CD8-positive, alpha-beta T cell (primary cell): ENCODE measurements at places on chromosomes 5 and 9.

DNA sequence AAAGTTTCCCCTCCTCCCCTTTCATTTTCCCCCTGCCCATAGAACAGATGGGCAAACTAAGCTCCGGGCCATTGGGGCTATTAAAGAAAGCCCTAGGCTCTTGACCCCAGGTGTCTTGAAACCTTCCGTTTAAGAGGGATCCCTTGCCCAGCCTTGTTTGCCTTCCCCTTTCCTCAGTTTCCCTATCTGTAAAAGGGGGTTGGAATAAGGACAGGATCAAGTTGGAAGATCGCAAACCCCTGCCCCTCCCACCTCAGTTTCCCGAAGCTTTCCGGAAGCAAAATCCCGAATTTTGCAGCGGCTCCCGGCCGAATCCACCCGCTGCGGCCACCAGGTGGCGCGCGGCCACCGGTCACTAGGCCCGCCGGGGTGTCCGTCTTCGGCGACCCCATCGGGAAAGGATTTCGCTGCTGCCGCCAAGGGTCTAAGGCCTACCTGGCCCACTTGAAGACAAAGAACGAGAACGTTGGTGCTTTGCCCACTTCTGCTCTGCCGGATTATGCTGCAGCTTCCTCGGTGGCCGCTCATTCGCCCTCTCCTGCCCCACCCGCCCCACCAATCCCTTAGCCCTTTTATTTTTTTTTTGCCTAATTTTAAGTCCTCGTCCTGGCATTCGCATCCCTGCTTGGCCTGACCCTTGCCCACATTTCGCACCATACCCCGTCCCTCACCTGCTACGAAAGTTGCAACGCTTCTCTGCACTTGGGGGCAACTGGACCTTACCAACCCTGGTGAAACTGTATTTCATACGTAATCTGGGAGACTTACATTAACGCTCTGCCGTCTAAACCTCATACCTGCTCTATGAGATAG is 962 bp upstream of the NR6A1 start:
- no peak for DNase-seq

DNA sequence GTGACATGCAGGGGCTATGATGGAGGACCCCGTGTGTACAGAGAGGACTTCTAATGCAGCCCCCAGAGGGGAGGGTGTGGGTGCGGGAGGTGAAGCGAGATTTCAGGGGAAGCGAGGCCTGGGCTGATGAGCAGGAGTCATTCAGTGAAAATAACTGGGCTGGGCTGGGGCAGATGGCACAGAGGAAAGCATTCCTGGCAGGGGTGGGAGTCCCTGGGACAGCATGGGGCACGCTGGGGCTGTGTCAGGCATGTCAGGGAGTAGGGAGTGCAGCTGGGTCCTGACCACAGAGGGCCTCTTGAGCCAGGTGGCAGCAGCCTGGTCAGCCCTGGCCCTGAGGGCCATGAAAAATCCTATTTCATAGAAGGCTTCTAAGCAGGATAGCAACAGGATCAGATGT is 36.6 kb downstream of the COL15A1 start:
- no peak for DNase-seq

- DNase-seq = no peak
Observed at GRCh38 chr5:72468606-72469005, 38.6 kb downstream of the ZNF366 start.

GRCh38 chr5:95803271-95804148 is 19.0 kb downstream of the GLRX start:
- no peak for DNase-seq

DNA sequence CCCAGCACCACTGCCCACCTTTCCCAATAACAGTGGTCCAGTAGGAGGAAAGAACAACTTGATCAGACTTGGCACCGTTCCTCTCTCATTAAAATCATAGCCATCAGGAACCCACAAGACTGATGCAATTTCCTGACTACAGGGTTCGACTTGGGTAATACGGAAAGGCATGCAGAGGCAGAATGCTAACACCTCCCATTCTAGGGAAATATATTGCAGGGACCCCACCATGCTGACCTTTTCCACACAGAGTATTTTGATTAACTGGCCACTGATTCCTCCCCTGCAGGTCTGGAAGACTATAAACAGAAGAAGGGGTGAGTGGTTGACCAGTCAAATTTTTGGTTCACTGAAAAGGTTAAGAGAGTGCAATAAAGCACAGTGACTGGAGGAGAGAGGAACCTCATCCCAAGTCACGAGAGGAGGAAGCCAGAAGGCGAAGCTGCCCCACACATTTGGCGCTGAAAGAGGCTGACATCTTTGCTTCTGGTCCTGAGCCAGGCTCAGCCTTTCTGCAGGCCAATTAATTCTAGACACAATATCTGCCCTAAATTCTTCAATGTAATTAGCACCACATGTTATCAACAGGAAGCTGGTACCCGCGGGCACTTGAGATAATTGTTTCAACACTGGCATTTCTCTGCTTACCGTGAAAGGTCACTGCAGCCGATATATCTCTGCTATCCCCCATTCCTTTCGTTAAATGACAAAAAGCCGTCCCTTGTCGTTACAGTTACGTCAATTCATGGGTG is 64.7 kb upstream of the SPOCK1 start:
- no peak for DNase-seq

DNA sequence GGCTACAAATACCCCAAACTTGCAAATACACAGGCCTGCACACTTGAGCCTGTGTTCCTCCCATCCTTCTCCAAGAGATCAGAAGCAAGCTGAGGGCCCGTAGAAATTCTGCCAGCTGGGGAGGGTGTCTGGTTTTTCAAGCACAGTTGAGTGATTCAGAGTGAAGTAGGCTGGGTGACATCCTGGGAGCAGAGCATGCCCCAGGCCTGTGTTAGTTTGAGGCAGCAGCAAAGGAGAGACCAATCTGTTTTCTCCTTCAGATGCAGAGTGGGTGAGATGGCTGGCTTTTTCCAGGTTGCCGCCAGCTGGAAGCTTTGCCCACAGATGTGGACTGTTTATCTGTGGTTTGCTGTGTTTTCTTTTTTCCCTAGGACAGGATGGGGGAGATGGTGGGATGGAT is 63.1 kb downstream of the RCL1 start:
- DNase-seq = no peak

GRCh38 chr5:78367318-78367991 is 7.0 kb downstream of the SCAMP1 start:
- no peak for DNase-seq

DNA sequence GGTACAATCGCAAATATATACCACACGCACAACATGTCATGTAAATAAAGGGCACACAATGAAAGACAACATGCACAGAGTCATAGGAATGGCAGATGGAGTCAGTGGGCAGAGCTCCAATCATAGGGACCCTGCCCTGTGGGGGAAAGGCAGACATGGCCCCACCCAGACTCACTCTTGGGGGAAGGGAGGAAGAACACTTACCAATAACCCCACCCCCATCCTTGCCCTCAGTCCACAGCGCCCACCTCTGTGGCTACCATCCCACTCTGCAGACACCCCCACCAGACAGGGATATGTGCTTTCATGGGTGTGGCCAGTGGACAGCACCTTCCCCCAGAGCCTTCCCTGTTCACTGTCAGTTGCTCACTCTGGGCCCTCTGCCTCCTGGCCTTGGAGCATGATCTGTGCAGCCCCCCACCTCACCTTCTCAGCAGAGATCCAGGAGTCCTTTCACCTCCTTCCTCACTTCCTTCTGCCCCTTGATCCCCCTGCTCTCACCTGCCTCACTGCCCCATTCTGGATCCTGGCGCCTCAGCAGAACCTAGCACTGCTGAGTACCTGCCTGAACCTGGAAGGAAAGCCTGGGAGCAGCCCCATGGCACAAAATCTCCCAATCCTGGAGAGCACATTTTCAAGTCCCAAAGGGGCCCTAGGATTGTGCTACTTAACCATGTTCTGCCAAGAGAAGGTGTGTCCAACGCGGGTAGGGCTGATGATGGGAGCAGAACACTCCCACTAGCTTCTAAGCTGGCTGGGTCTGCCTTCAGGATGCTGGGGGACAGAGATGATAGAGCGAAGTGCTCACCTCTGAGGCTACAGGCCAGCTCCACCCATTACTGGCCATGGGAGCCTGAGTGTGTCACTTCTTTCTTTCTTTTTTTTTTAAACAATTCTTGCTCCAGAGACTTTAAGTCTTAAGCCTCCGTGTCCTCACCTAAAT is 1.5 kb upstream of the PHF19 start:
- no peak for DNase-seq

DNA sequence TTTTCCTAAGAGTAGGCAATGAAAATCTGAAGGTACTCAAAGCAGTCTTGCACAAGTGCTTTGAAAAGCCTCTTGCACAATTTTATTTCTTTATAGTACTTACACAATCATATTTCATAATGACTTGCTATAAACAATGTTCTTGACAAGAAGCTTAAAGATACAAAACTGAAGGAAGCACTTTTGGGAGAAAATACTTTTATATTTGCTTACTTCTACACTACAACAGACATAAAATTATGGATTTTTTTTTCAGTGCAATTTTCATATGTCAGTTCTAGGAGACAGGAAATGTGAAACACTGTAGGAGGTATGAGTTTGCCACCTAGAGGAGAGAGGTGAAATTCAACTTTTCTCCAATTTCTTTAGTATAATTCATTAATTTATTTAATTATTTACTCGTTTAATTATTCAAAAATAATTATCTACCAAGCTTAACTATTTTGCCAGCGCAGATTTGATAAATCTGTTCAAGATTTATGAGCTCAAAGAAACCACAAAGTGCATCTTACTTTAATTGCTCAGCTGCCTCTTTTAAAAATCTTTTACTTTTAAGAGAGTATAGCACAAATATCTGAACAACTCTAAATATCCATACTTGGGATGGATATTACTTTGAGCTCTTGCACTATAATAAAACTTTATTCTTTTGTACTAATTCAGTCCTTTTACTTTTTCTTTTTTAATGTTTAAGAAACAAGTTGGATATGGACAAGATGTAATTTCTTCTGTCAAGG is 29.0 kb upstream of the CDKN2B start:
- DNase-seq = no peak

DNA sequence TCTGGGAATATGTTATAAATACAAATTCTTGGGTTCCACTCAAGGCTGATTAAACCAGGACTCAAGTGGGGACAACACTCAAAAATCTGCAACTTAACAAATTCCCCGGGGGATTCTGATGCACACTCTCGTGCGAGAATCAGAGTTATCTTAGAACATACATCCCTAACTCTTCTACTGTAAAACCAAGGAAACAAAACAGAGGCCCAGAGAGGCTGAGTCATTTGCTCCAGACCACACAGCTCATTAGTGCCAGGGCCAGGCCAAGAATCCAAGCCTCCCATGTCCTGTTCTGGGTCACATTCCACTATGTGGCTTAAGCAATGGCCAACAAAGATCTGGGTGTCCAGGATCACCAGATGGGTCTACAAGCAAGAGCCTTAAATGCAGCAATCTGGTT is 166.0 kb downstream of the ADAMTS12 start:
- no peak for DNase-seq

GRCh38 chr9:100459963-100460362 is 13.0 kb upstream of the TMEFF1 start:
- no peak for DNase-seq

GRCh38 chr5:5363045-5363444 is 59.4 kb upstream of the ICE1 start:
- no peak for DNase-seq

DNA sequence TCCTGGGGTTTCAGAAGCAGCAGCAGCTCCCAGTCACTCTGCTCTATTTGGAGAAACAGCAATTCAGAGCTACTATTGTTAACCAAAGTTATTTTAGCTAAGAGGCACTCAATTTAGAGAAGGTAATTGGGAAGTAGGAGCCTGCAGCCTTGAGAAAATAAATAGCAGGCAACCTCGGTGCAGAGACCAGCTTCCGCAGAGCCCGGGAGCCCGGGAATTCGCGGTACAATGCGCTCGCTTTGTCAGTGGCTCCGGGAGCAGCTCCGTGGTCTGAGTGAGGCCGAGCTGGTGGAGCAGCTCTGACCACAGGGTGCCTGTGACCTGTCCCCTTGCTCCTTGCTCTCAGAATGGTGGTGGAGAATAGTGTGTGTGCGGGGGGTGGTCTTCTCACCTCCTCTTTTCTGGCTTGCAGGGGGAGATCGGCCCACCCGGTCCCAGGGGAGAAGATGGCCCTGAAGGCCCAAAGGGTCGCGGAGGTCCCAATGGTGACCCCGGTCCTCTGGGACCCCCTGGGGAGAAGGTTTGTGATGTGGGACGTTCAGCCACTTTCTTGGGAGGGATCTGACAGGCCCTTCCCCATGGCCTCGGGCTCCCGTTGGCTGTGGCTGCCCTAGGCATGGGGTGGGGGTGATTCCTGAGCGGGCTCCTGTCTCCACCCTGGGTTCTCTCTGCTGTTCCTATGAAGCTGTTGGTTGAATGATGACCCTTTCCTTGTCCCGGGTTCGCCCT is 95.9 kb upstream of the FCN2 start:
- no peak for DNase-seq

DNA sequence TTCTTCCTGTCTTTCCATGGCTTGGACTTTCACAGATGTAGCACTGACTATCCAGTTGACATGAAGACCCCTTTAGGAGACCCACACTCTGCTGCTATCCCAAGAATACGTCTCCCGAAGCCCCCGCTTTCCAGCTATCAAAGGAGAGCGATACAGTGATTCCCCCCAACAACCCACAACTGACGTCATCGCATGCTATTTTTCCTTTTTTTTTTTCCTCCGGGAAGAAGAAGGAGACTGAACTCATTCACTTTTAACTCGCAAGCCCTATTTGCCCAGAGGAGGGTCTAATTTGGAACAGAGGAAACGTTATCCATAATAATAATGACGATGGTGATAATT is 2.1 kb downstream of the PAPPA start:
- no peak for DNase-seq
